ENCODE measurements at places on chromosomes 13 and 19.

DNA sequence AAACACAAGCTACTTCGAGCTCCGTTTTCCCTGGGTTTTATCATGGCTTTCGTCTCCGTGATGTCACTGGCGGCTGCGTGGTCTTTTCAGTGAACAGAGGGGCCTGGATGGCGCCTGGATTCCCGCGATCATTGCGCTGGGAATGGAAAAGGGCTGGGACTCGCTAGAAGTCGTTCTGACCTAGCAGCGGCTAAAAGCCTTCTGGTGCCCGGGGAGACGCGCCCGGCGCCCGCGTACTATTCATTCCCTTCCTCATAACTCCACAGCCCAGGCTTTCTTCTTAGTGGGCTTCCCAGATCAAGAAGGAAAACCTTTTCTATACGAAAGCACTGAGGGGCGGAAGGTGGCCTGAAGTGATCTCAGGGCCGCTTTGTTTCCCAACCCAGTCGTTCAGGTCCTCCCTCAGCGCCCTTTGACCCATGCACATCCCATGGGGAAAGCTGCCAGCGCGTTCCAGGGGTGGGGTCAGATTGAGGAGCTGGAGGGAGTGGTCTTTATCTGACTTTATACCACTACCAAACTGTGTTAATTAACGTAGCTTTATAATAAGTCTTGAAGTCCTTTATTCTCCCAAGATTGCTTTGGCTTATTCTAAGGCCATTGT is 96.6 kb downstream of the ELF1 start:
- no peak for DNase-seq

- no peak for DNase-seq
Observed at GRCh38 chr13:103250071-103250470, 183.9 kb upstream of the SLC10A2 start.

- DNase-seq = no peak
Observed at GRCh38 chr19:21587117-21587461, 81.7 kb downstream of the ZNF429 start.

DNA sequence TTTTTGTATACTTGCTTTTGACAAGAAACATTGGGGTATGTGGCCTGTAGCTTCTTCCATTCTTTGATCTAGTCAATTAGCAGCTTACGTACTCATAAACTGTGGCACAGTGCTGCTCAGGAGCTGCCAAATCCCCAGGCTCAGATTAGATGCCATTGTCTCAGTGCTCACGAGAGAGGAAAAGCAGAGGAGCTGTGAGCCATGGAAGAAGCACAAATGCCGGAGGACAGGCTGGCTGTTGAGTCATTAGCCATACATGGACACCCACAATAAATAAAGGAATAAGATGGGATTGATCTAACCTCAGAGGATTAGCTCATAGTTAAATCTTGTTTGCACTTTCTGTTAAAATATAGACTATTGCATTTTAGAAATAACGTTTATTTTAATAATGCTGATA is 121.7 kb downstream of the POSTN start:
- no peak for DNase-seq

DNA sequence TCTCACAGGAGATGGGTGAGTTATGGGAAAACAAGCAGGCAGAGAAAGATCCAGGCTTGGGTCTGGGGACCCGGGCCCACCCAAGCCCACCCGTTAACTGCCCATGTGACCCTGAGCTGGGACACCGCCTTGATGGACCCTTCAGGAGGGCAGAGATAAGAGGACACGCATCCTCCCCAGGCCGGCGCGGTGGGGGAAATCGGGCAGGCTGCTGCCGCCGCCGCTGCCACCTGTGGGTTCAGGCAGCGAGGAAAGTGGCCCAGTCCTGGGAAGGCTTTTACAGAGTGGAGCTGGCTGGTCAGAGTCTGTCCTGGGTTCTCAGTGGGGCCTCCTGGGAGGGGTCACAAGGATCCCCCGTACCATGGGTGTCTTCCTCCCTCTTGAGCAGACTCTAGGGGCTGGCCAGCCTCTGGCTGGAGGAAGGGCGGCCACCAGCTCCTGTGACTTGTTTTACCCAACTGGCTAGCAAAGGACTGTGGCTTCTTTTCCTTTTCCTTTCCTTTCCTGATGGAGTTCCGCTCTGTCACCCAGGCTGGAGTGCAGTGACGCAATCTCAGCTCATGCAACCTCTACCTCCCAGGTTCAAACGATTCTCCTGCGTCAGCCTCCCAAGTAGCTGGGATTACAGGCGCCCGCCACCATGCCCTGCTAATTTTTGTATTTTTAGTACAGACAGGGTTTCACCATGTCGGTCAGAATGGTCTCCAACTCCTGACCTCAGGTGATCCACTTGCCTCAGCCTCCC is 155.4 kb downstream of the KDM4B start:
- no peak for DNase-seq

Data from activated CD4-positive, CD25-positive, alpha-beta regulatory T cell treated with anti-CD3 and anti-CD28 coated beads, Interleukin-2, amount 50 U/mL, for 72 hours (primary cell).